ENCODE measurements at places on chromosomes 5 and 9.

GRCh38 chr9:11148189-11148588, 535.4 kb upstream of the PTPRD start:
- no peak for DNase-seq

- no peak for DNase-seq
Observed at GRCh38 chr9:14179449-14179848, 134.5 kb downstream of the NFIB start.

GRCh38 chr9:133825555-133826218, 87.5 kb upstream of the SARDH start:
- DNase-seq: no peak

DNA sequence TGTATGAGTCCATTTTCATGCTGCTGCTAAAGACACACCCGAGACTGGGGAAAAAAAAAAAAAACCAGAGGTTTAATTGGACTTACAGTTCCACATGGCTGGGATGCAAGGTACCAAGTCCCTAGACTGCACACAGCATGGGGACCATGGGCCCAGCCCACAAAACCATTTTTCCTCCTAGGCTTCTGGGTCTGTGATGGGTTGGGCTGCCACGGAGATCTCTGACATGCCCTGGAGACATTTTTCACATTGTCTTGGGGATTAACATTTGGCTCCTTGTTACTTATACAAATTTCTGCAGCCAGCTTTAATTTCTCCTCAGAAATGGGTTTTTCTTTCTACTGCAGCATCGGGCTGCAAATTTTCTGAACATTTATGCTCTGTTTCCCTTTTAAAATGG, 340.3 kb upstream of the NUDT12 start:
- no peak for DNase-seq

DNA sequence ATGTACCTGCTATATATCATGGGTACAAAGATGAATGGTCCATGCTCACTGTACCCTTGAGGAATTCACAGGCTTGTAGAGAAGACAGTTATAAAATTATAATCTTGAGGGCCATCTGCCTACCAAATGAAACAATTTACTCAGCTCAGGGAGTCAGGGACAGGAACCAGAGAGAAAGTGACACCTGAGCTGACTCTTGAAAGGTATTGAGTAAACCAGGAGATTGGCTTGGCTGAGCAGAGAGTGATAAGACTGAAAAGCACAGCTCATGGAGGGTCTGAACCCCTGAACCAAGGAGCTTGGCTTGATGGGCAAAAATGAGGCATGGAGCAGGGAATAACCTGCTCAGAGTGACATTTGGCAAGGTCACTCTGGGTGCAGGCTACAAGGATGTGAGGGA, 147.3 kb downstream of the FAM114A2 start:
- no peak for DNase-seq

DNA sequence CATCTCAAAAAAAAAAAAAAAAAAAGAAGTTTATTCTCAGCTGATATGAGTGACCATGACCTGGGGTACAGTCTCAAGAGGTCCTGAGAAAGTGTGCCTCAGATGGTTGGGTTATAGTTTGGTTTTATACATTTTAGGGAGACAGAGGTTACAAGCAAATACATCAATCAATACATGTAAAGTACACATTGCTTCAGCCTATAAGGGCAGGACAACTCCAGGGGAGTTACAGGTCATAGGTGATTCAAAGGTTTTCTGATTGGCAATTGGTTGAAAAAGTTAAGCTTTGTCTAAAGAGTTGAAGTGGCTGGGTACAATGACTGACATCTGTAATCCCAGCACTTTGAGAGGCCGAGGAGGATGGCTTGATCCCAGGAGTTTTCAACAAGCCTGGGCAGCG, 2.3 kb upstream of the GMCL2 start:
- no peak for DNase-seq

- no peak for DNase-seq
Observed at GRCh38 chr5:134917070-134917815, 12.3 kb downstream of the PCBD2 start.

GRCh38 chr9:133873461-133873891, 118.6 kb downstream of the VAV2 start:
- DNase-seq: no peak

DNA sequence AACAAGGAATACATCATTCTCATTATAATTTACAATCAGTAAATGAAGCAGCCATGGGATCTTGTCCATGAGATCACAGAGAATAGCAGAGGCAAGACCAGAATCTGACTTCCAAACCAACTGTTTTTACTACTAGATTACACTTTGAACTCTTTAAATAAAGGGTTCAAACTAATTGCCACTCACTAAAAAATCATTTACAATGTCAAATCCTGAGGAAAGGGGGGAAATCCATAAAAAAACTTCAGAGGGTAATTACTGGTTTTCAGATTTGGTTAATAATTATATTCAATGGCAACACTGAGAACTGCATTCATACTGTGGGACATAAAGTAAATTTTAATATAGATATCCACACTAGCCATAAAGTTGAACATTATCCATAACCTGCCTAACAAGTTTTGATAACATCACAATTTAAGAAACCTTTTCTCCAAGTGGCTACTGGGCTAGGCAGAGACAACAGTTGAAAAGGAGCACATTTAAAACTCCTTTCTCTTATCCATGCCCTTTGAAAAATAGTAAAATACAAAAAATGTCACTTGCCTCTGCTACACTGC, 15.9 kb downstream of the PLPP1 start:
- no peak for DNase-seq

- DNase-seq: no peak
Observed at GRCh38 chr5:61030163-61030482, 85.1 kb downstream of the NDUFAF2 start.

DNA sequence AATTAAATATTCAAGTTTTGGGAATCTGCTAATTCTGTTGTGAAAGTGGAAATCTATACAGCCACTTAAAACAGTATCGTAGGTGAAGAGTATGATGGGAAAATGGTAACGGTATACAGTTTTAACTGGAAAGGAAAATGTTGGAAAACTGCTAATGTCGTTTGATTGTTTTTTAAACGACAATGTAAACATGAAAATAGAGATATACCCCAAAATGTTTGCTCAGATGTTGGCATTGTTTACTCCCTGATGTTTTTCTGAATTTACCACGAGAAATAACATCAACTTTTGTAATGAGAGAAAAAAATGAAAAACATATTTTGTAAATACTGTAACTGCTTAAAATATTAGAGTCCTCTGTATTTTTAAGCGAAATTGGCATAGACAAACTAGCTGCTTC, 2.7 kb downstream of the MATR3 start:
- DNase-seq: no peak

GRCh38 chr5:28369418-28369817, 1331.0 kb upstream of the CDH9 start:
- no peak for DNase-seq

DNA sequence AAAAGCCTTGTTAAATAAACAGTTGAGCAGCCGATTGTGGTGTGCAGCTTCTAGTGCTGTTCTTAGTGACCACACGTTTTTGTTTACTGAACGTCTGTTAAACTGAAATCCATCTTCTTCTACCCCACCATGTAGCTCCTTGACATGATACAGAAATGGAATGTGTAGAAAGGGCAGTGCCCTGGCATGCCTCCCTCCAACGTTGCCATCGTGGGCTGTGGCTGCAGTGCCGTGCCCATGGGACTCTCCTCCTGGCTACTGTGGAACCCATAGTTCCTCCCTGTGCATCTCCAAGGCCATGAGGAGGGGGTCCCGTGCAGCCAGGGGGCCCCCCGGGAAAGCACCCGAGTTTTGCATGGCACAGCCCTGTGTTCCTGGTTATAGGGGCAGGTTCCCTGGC, 23.3 kb upstream of the TGFBI start:
- no peak for DNase-seq

GRCh38 chr9:129549684-129550083, 71.2 kb downstream of the C9orf50 start:
- no peak for DNase-seq

DNA sequence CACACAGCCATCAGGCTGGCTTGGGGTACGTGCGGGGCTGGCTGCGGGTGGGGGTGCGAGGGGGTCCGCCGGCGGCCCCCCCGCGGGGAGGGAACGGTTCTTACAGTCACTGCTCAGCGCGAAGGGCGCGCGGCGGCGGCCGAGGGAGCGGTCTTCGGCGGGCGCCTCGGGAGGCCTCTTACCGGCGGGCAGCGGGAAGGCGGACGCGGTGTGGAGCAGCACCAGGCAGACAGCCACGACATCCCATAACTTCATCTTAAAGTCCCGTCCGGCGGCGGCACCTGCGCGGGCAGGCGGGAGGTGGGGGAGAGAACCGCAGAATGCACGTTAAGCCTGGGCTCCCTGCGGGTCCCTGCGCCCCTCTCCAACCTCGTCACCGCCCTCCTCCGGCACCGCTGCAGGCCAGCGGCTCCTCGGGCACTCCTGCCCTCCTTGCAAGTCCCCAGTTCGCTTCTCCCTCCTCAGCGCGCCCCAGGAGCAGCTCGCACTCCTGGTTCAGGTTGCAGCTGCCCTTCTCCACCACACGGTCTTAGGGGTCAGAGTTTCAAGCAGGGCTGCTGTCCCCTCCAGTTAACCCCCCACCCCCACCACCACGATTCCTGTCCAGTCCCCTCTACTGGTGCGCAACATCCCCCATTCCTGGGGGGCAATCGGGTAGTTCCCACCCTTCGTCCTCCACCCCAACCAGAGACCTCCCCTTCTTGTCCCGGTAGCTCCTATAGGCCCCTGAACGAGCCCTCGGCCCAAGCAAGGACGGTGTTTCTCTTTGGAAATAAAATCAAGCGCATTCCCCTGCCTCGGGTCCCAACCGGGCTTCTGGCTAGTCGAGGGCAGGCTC, 5.1 kb downstream of the GDNF start:
- no peak for DNase-seq

GRCh38 chr9:136805207-136805740, 2.5 kb upstream of the RABL6 start:
- DNase-seq: no peak

DNA sequence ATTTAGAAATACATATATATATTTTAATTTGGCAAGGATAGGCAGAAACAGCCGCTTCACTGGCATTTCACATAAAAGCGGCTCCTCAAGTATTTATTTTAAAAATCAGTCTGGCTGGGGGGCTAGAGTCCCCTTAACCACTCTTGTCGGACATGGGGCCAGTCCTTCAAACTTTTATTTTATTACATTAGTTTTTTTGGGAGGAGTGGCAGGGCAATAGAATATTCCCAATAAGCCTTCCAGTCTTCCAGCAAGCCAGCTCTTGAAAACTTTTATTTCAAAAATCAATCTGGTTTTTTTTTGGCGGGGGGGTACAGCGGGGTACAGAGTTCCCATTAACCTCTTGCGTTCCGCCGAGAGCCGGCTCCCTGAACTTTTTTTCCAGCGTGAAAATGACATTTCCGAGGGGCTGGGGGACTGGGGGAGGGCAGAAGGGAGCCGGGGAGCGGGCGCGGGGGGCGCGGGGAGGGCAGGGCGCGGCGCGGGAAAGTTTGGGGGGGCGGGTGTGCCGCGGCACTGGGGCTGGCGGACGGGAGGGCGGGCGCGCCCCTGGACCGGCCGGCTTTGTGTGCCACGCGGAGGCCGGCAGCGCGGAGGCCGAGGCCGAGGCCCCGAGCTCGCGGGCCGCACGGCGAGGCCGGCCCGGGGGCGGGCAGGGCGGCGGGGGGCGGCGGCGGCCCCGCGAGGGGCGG, 504 bp upstream of the ZNF618 start:
- no peak for DNase-seq

- no peak for DNase-seq
Observed at GRCh38 chr5:169133531-169133930, 167.4 kb downstream of the SLIT3 start.

- no peak for DNase-seq
Observed at GRCh38 chr9:82781921-82782392, 281.0 kb downstream of the RASEF start.

DNA sequence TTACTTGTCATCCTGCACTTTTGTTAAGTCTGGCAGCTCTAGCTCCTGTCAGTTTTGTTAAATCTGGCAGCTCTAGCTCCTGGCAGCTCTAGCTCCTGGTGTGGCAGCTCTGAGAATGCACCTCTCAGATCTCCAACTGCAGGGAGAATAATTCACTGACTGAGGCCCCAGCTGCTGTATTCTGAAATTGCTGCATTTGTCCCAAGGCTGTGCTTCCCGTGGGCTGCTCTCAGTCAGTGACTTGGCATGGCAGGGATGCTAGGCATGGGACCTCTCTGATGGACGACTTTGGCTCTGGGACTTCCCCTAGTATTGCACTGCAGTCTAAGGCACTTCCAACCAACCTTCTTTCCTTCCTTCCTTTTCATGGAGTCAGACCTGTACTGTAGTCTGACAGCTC, 475.7 kb downstream of the CCDC171 start:
- no peak for DNase-seq

GRCh38 chr9:97475059-97475458, 26.4 kb upstream of the TMOD1 start:
- DNase-seq: no peak

- no peak for DNase-seq
Observed at GRCh38 chr5:123001808-123002207, 34.7 kb downstream of the PPIC start.

DNA sequence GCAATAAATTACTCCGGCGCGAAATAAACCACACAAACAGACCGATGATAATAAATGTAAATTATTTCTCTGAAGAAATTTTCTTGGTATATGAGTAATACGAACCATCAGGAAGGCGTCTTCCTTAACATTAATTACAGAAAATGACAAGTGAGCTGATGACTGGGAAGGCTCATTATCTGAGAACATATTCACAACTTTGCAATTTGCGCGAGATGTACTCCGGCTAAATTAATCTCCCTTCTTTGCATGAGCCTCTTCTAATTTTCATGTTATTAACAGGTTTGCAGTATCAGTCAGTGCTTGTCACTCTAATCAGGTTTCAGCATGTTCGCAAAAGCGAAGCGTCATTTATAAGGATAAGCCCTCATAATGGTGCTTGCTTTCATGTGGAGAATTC, 218.9 kb upstream of the MVB12B start:
- no peak for DNase-seq

GRCh38 chr5:530001-530955, 6.0 kb upstream of the SLC9A3 start:
- no peak for DNase-seq

- DNase-seq: no peak
Observed at GRCh38 chr9:85639675-85640186, 102.0 kb downstream of the AGTPBP1 start.

GRCh38 chr9:106486685-106487084, 376.3 kb upstream of the ZNF462 start:
- DNase-seq: no peak

DNA sequence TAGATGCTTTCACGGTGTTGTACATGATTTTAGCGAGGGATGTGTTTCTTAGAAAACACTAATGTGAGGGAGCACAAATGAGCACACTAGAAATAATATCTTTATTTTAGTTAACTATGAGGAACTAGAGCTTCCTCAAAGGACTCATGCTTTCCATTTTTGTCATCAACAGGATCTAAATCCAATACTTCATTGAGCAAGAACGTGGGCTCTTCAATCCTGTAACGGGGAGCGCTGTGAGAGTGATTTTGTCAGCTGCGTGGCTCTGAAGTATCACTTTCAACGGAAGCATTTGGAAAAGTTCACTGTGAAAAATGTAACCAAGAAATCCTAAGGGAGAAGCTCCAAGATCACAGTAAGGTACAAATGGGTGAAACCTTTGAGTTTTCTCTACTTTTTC, 93.2 kb downstream of the LIX1 start:
- DNase-seq: no peak
